Activated CD8-positive, alpha-beta T cell treated with anti-CD3 and anti-CD28 coated beads for 36 hours (primary cell): ENCODE measurements at places on chromosomes 1 and 21.
A peak's percentile ranks its signal among the peaks of the same experiment; 100 is the strongest.

GRCh38 chr1:153545067-153546055 lies at the start of gene S100A4:
TSS of gene S100A4 (minus strand) at chr1:153545806. CDS start at chr1:153544794, 1,012 bp downstream.
- peak; percentile 97 for DNase-seq

- DNase-seq = no peak
Measured at GRCh38 chr21:39116761-39117439, 66.4 kb downstream of the PSMG1 start.

- no peak for DNase-seq
Measured at GRCh38 chr1:30225357-30225756, 498.0 kb downstream of the MATN1 start.

GRCh38 chr1:175524003-175524402 lies 219.4 kb downstream of the TNR start:
- DNase-seq = no peak

GRCh38 chr1:27388337-27389005 lies 4.0 kb upstream of the GPR3 start:
- peak; percentile 86 for DNase-seq

- DNase-seq = no peak
Measured at GRCh38 chr21:39645331-39645730, 32.6 kb downstream of the B3GALT5 start.
